Peyer's patch (tissue), 4 donors: ENCODE measurements at places on chromosomes 7 and 10. TPM values are rescaled to one million over a fixed set of nuclear protein-coding genes. Genes with fewer than 3 reads are reported as not detected.
A peak's percentile ranks its signal among the peaks of the same experiment; 100 is the strongest.

DNA sequence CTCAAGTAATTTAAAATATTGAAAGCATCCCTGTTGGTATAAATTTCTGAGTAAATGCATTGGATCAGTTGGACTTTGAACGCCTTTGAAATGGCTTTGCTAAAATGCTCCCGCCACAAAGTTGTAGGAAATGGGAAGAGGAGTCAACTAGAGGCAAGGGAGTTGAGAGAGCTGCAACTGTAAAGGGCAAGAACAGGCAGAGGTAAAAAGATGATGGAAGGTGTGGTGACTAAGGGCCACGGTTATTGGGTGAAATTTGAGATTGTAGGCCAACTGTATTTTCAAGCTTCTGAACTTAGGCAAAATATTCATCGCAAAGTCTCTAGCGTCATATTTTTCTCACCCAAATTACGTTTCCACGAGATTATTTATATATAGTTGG, 595 bp upstream of the SUMF2 start:
- no peaks in the 10 kb centered on the region for H3K4me1 ChIP-seq
- no peak for DNase-seq
- H3K36me3 ChIP-seq, result no peaks in the 10 kb centered on the region

GRCh38 chr7:146223851-146224250, 107.2 kb downstream of the CNTNAP2 start:
- H3K36me3 ChIP-seq, result no peaks in the 10 kb centered on the region
- no peaks in the 10 kb centered on the region for H3K27me3 ChIP-seq
- no peak for DNase-seq

DNA sequence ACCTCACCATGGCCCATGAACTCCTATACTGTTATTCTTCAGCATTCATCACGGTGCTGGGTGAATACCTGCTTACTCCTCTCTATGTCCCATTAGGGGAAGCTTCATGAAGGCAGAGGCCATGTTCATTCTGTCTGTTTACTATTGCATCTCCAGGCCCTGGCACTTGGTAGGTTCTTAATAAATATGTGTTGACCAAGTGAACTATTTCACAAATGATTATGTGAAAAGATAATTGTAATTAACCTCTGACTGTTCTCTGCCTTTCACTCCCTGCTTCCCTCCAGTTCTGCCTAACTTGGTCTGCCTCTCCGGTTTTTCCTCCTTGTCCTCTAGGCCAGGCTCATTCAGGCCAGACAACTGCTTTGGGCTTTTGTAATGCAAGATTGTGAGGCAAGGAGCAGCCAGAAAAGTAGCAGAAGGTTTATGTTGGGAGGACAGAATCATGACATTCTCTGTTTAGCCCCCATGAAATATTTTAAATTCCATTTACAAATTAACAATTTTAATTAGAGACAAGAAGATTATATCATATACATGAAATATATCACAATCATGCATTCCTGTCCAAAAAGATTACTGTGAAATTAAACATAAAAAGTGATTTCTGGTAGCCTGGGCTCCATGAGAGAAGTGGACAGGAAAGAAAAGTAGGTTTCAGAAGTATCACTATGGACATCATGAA, 42.1 kb upstream of the PLXNA4 start:
- H3K36me3 ChIP-seq, result no peaks in the 10 kb centered on the region
- no peak overlapping the region for H3K27ac ChIP-seq
- no peak overlapping the region for H3K4me3 ChIP-seq
- no peaks in the 10 kb centered on the region for H3K27me3 ChIP-seq
- H3K4me1 ChIP-seq, result peaks cover 10% of the 10 kb centered on the region
- DNase-seq, result no peak

PTPN20 gene
- total RNA-seq, result not detected

- no peak overlapping the region for H3K27ac ChIP-seq
- no peak overlapping the region for H3K4me3 ChIP-seq
- no peaks in the 10 kb centered on the region for H3K27me3 ChIP-seq
- DNase-seq, result peak; percentile 87
Measured at GRCh38 chr7:48109848-48110663, 21.0 kb downstream of the UPP1 start.
